ENCODE measurements at places on chromosomes 1 and 21.

- no peak for DNase-seq
Measured at GRCh38 chr1:115412286-115412685, 74.2 kb upstream of the NGF start.

GRCh38 chr1:116532671-116533428, 38.0 kb downstream of the CD58 start:
- DNase-seq: no peak

DNA sequence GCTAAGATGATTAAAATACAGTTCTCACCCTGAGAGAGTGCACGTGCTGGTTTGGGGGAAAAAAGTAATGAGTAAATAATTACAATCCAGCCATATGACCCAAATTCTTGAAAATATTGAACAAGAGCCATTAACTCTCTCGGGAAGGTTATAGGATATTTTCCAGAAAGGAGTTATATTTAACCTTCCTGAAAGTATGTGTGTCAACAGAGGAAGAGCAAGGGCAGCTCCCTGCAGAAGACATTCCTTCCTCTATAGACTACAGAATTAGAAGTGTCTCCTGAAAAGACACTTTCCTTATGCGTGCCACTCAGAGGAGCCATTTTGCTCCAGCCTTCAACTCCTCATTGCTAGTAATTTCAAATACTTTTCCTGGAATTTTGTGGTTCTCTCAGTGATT, 648.7 kb downstream of the USP25 start:
- DNase-seq: no peak

DNA sequence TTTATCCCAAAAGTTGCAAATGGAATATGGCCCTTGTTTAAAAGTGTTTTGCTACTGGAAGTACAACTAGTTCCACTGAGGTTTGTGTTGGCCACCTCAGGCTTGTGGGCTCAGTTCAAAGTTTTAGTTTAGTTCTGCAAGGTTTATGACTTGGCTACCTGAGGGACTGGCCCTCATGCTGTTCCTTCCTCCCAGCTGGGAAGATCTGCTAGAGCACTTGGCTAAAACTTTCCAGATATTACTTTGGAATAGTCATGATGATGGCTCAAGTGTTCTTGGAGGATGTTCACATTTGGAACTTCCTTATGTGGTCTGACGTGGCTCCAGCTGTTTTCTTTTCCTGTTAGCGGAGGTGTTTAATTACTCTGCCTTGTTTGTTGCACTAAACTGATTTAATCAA, 110.2 kb upstream of the IVNS1ABP start:
- DNase-seq: no peak

DNA sequence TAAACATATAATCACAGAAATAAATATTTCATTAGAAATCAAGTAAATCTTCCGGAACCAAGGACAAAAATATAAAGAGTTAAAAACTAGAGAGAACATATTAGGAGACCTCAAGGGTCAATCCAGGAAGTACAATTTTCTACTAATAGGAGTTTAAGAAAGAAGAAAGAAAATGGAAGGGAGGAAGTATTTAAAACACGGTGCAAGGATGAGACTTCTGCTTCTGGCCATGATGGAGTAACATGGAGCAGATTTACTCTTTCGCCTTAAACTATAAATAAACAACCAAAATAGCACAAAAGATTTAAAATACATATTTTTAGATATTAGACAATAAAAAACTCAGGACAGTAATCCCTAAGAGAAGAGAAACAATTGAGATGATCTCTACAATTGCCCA, 12.6 kb upstream of the IFNAR1 start:
- no peak for DNase-seq

- peak; percentile 4 for DNase-seq
Measured at GRCh38 chr21:44443891-44444285, 11.4 kb upstream of the LRRC3 start.

GRCh38 chr1:70361727-70362398, 7.3 kb upstream of the ANKRD13C start:
- DNase-seq: no peak

Data from nephron progenitor cell (in vitro differentiated cells).